ENCODE measurements at places on chromosomes 6 and 20.

DNA sequence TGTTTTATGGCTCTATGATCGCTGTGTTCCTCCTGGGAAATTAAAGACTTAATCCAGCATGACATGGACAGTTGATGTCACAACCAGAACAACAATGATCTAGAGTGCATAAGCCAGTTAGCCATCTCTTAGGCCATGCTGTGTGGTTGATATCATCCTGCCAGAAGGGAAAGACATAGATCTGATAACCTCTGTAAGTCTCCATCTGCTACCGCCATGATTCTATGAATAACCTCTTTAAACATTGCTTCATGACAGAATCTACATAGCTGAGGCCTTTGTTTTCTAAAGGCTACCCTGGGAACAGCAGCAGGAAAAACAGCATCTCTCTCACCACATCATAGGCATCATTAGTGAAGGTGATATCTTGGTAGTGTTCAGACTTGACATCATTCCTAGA lies 117.6 kb upstream of the PHACTR1 start:
- DNase-seq, result no peak

- DNase-seq, result no peak
Observed at GRCh38 chr20:62361799-62362589, 5.1 kb downstream of the LAMA5 start.

DNA sequence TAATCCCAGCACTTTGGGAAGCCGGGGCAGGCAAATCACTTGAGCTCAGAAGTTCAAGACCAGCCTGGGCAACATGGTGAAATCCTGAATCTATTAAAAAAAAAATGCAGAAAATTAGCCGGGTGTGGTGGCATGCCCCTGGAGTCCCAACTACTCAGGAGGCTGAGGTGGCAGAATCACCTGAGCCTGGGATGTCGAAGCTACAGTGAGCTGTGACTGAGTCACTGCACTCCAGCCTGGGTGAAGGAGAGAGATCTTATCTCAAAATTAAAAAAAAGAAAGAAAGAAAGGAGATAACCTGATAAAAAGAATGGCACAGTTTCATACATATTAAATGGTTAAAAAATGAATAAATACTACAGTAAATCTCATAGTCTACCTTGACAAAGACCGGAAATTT lies 123.6 kb upstream of the TNFAIP3 start:
- no peak for DNase-seq

DNA sequence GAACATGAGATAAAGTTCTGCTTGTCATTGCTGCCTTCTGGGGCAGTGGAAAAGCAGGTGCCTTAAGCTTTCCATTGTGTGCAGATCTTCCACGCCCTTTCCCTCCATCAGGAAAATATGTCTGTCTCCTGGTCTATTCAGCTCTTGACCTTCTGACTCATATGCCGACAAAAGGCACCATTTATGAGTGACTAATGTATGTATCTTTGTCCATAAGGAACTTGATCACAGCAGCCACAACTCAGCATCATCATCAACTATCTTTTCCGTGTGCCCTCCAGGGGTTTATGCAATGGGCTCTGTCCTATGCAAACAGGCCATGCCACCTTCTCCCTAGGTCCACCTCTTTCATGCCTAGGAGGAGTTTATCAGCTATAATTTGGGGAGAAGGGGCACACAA lies 102.7 kb upstream of the QKI start:
- no peak for DNase-seq

GRCh38 chr20:43755390-43755789 lies 28.6 kb upstream of the GTSF1L start:
- DNase-seq, result no peak

- DNase-seq, result no peak
Observed at GRCh38 chr6:12849809-12850198, 133.2 kb downstream of the PHACTR1 start.

- no peak for DNase-seq
Observed at GRCh38 chr6:12064538-12065071, 52.5 kb downstream of the HIVEP1 start.

- DNase-seq, result no peak
Observed at GRCh38 chr6:113625850-113626249, 231.3 kb upstream of the MARCKS start.

GRCh38 chr6:14051355-14051754 lies 66.2 kb upstream of the CD83 start:
- DNase-seq, result no peak

DNA sequence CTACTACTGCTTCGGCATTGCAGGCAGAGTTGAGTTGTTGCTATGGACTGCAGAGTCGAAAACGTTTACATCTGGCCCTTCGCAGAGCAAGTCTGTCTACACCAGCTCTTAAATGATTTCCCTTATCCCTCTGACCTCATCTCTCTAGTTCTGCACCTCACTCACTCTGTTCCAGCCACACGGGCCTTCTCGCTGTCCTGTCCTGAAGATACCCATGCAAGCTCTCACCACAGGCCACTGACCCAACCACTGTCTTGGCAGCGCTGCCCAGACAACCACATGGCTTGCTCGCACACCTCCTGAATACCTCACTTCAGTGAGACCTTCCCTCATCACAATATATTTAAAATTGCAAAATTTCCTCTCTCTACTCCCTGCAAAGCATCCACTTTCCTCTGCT lies 31.4 kb downstream of the B4GALT5 start:
- DNase-seq, result no peak

- no peak for DNase-seq
Observed at GRCh38 chr6:139402876-139403386, 28.5 kb upstream of the CITED2 start.

DNA sequence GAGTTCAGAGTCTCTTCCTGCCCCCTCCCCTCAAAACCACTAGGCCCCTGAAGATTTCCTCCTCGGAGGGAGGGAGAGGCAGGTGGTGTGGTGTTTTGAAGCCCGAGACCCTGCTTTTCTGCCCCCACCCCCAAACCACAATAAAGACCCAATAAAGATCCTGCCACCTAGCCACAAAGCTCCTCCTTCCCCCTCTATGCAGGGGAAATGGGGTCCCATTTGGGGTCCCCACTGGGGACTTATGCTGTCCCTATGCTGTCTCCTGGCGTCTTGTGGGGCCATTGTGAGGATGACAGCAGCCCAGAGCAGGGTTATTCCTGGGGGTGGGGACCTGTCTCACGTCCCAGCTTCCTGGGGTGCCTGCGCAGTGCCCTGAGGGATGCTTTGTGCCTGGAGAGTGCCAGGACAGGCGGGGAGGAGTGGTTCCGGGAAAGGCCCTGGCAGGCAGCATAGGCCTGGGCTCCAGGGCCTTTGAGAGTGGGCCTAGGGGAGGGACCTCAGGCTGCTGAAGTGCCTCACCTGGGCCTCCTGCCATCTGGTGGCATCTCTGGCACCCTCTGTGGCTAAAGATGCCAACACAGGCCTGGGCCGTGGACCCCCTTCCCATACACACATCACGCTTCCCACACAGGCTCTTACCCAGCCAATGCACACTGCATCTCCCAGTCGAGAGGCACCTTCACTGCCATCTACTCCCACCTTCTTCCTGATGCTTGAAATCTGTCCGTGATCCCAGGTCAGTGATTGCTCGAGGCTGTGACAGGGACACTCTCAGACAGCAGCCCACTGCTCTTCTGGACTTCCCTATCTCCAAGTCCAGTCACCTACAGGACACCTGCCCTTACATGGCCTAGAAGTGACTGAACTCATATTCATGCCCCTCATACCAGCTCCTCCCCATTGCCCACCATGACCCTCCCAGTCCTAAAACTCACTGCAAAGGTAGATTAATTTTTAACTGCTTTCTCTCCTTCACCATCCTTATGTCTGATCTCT lies 7.9 kb upstream of the ARMC12 start:
- DNase-seq, result no peak

GRCh38 chr6:42403421-42403820 lies 48.3 kb downstream of the TRERF1 start:
- no peak for DNase-seq

DNA sequence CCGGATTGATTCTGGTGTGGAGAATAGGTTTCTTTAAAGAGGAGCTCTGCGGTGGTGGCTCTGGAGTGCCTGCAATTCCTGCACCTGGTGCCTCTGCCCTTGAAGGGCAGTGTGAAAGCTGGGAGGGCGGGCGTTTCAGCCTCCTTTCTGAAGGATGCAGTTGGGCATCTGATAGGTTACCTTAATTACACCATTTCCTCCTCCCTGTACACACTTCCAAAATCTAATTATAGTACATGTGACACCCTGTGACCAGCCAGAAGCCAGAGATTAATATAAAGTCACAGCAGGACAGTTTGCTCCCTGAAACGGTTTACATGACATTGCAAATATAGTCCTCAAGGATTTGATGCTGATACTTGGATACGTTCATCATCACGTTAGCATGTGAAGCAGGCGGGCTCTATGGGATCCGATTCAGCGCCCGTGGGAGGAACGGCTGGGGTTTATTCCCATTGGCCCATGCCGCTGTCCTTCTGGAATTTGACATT lies 548.2 kb downstream of the QKI start:
- no peak for DNase-seq

DNA sequence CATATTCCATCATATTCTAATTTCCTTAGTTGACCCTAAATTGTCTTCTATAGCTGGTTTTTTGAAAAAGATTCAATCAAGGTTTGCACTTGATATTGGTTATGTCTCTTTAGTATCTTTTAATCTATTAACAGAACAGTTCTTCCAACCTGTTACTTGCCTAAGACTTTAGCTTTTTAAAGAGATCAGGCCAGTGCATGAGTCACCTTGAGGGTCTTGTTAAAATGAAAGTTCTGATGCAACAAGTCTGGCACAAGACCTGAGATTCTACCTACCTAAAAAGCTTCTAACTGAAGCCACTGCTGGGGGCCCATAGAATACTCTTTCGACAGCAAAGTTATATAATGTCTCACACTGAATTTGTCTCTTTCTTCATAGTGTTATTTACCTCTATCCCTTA lies 3.2 kb downstream of the USP45 start:
- no peak for DNase-seq

DNA sequence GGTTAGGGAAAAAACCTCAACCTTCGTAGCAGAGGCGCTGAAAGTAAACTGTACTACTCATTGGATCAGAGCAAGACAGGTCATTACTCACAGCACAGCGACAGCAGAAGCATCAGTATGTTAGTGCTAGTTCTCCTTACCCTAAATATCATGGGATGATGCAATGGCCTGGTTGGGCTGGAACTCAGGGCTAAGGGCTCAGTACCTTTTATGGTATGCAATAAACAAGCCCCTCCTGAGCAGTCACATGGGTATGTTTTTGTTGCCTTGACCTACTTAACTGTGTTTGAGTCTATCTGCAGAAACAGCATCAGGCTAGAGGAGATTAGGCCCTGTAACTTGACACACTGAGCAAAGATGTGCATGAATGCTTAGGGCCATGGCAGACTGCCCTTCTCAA lies 369.4 kb upstream of the IMPG1 start:
- DNase-seq, result no peak

- no peak for DNase-seq
Observed at GRCh38 chr6:50821441-50822077, 2.9 kb downstream of the TFAP2B start.

DNA sequence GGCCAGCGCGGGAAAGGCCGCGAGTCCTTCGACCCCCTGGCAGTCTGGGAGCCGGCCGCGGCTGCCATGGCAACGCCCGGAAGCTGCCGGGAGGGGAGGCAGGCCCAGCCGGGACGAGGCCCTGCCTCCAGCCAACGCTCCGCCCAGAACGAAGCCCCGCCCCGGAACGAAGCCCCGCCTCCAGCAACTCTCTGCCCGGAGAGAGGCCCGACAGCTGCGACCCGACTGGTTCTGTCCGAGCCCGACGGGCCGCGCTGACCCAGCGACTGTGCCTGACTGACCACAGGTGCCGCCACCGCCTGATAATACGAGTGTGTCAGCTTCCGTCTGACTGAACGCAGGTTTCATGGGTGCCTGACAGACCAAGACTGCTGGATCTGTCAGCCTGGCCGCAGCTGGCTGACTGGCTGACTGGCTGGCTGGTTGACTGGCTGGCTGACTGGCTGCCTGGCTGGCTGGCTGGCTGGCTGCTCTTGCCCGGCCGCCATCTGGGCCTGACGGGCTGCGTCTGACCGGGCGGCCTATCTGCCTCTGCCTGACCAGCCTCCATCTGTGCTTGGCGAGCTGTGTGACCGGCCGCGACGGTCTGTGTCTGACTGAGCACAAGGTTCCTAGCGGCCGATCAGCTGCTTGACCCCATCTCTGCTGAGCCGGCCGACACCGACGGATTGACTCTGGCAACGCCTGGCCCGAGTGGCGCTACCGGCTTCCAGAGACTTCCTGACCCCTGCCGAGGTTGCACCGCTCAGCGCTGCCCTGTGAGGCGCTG lies 89.7 kb upstream of the EPB41L1 start:
- DNase-seq, result peak; percentile 90

- no peak for DNase-seq
Observed at GRCh38 chr6:14129575-14129974, 12.0 kb downstream of the CD83 start.
